ENCODE measurements at places on chromosomes 3 and 15.

DNA sequence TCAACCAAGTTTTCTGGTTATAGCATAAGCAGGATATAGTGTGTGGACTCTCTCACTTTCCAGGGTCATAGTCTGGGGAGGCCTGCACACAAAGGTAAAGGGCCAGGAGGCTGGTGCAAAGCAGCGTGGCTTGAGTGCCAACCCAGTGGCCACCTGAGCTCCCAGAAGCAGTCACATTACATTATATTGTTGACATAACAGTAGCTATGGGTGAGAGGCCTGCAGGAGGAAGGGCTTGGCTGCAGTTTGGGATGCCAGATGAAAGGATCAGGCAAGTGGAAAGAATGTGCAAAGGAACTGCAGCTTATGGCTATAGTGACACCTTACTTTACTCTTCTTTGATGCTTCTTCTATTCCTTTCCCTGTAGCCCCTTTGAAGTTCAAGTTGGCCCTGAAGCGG lies 96.5 kb downstream of the FLNB start:
- no peak for DNase-seq

- no peak for DNase-seq
Observed at GRCh38 chr3:171781711-171782127, 28.6 kb downstream of the PLD1 start.

DNA sequence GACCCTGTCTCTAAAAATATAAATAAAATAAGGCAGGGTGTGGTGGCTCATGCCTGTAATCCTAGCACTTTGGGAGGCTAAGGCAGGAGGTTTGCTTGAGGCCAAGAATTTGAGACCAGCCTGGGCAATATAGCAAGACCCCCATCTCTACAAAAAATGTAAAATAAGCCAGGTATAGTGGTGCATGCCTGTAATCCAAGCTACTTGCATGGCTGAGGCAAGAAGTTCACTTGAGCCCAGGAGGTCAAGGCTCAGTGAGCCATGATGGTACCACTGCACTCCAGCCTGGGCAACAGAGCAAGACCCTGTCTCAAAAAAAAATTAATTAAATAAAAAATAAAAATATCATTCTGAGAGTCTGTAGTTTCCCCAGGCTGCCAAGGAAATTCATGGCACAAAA lies 4.1 kb upstream of the JAGN1 start:
- DNase-seq, result no peak

- no peak for DNase-seq
Observed at GRCh38 chr3:161354554-161354953, 16.8 kb downstream of the SPTSSB start.

DNA sequence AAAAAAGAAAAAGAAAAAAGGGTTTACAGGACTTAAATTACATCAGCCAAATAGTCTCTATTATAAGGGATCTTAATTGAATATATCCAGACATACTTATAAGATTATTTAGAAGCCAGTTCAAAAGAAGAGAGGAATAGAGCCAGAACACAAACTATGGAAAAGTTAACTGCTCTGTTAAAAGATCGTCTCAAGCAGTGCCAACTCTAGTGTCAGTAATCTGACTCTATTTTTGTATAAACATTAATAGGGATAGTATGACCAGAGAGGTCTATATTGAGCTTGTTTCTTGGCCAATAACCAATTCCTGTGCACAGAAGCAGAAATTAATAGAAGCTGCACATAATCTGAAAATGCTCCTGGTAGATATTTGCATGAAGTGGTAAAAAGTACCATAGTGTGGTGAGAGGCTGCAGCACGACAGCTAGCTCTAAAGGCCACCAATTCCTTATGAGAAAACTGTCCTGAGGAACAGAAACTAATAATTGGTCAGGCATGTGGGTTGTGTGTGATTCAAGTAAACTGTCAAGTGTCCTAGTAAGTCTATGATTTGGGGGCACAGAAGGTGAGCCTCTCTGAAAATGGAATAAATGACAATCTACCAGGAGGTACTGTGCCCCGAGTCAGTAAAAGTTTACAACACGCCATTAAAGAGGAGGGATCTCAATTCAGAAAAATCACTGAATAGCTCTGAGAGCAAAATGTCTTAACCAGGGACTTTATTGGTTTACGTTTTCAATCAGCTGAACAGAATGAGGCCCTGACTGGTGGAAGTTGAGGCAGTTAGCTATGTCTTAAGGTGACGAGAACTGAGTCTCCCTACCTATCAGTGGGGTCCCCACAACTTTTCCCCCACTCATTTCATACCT lies 51.5 kb upstream of the NANOGP8 start:
- no peak for DNase-seq

GRCh38 chr15:91853948-91854638 lies 585 bp downstream of the SLCO3A1 start:
- DNase-seq, result peak; percentile 20
